Stimulated activated CD4-positive, alpha-beta T cell treated with anti-CD3 and anti-CD28 coated beads, Interleukin-1b, Interleukin-23, amount 100 ng/mL, for 4 hours (primary cell): ENCODE measurements at places on chromosomes 7 and 10.

GRCh38 chr7:28509251-28510025, 97.1 kb downstream of the CREB5 start:
- DNase-seq = no peak

DNA sequence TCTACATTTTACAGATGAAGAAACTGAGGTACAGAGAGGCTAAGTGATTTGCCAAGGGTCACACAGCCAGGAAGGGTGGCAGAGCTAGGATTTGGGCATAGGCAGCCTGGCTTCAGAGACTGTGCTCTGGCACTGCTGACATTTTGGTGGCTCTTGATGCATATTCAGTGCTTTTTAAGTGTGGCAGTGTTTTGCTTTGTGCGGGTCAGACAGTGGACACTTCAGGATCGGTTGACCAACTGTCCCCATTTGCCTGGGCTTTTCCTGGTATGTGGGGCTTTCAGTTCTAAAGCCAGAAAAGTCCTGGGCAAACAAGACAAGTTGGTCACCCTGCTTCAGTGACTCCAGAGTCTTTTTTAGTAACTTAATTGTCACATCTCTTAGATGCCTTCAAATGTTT, 35.0 kb downstream of the SUFU start:
- no peak for DNase-seq

- DNase-seq = no peak
Observed at GRCh38 chr10:61765176-61766087, 102.7 kb downstream of the CABCOCO1 start.

GRCh38 chr7:36048902-36049240, 104.2 kb upstream of the EEPD1 start:
- no peak for DNase-seq

GRCh38 chr10:5711642-5712041, 27.0 kb downstream of the TASOR2 start:
- DNase-seq = no peak

DNA sequence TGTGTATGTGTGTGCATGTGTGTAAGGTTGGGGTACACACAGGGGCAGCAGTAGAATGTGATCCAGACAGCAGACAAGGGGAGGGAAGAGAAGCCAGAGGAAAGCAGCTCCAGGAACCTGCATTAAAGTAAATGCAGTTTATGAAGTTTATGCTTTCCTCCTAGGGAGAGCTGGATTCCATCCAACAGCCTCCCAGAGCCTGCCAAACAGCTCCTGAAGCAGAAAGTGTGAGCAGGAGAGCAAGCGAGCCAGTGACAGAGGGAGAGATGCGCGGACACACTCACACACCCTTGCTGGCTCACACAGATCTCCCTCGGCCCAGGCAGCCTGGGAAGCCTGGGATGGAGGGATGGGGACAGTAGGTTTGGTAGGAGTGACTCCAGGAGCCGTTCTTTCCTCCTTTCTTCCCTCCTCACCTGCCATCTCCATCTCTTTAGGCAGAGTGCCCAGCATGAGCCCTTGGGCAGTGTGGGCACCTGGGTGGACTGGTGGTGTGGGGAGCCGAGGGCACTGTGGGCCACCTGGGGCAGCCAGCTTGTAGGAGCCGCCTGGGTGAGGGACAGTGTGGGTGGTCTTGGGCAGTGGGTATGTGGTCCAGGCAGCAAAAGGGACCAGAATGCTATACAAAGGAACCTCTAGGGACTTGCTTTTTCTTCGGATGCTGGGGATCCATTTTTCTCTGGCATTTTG, 46.1 kb downstream of the PAX2 start:
- no peak for DNase-seq

DNA sequence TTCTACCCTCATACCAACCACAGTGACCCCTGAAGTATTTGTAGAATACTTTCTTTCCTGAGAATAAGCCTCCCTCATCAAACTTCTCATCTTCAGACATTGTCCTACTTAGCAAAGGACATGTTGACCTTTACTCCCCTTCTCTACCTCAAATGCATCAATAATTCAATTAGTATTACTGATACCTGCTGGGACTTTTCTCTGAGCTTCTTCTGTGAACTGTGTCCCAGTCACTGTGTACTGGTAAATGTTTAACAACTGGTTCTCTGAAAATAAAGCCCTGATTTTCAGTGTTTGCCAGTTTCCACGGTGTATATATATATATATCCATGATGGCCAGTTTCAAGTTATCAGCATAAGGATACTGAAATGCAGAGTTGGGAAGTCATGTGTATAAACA, 12.2 kb downstream of the PANK1 start:
- no peak for DNase-seq

- DNase-seq = no peak
Observed at GRCh38 chr7:8625612-8626011, 192.2 kb downstream of the NXPH1 start.

GRCh38 chr7:37198041-37198905, 250.4 kb downstream of the ELMO1 start:
- no peak for DNase-seq

DNA sequence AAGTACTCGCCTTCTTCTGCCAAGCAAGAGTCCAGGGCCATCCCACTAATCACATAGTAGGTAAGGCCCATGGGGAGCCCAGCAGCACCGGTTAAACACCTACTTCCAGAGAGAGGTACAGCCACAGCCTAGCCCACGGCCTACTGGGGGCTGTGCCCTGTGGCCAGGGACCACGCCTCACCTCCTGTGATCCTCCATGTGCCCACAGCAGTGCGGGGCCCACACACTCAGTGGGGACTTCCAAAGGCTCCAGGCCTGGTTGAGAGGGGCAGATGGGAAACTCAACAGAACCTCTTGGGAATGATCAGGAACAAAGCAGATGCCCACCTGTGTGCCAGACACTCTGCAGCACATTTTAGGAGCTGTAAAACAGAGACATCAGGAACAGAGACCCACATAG, 19.7 kb downstream of the AFAP1L2 start:
- DNase-seq = no peak

DNA sequence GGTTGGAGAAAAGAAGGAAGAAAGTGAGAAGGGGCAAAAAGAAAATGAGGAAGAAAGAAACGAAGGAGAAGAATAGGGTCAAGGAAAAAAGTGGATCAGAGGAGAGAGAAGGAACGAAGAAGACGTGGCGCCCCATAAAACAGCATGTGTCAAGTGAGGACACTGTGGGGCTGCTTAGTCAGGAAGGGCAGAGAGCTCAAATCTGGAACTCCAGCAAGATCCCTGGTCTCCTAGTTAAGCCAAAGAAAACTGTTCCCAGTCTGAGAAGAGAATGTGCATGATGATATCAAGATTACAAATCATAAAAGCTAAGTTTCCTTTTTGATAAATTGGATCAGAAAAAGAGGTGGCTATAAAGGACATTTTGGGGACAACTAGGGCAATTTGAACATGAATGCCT, 33.0 kb downstream of the CREB3L2 start:
- DNase-seq = no peak

DNA sequence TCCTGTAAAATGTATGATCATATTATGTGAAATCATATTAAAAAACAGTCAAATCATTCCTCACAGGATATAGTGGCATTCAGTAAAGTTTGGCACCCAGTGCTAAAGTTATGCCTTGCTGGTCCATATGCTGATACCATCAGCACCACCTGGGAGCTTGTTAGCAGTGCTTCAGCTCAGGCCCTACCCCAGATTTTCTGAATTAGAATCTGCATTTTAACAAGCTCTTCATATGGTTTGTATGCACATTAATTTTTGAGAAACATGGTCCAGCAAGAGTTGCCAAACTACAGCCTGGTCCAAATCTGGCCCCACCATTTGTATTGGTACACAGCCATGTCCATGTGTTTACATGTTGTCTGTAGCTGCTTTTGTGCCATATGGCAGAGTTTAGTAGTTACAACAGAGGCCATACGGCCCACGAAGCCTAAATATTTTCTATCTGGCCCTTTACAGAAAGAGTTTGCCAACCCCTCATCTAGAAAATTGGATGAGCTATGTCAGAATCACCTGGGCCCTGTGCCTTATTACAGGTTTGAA, 30.1 kb downstream of the RAB18 start:
- no peak for DNase-seq
